ENCODE measurements at places on chromosomes 2 and 18. TPM values are rescaled to one million over a fixed set of nuclear protein-coding genes. Genes with fewer than 3 reads are reported as not detected.

Gene REG1A
- not detected for total RNA-seq

Gene MLPH
- total RNA-seq, result 32.2 TPM

Gene CACNB4
- total RNA-seq, result under 0.01 TPM

Gene GKN2
- 0.22 TPM for total RNA-seq

Gene TEX44
- not detected for total RNA-seq

Gene SKA1
- 2.0 TPM for total RNA-seq

Gene THADA
- 30.9 TPM for total RNA-seq

Gene ESPNL
- total RNA-seq, result 0.57 TPM

Gene REG1B
- total RNA-seq, result not detected

Gene CHRNA1
- total RNA-seq, result 0.66 TPM

Gene HEATR5B
- total RNA-seq, result 36.7 TPM

Gene GLB1L
- 23.4 TPM for total RNA-seq

Gene ABHD3
- 5.3 TPM for total RNA-seq

Gene LBX2
- total RNA-seq, result 1.9 TPM

Gene CFAP65
- total RNA-seq, result not detected

Gene MC2R
- total RNA-seq, result not detected

Gene KLHL29
- total RNA-seq, result 3.1 TPM

Gene INSIG2
- 7.2 TPM for total RNA-seq

Gene PAX8
- 2.9 TPM for total RNA-seq

Gene ELOA2
- not detected for total RNA-seq

Gene ANTXR1
- total RNA-seq, result 170 TPM

Gene CD207
- not detected for total RNA-seq

Gene C2orf80
- not detected for total RNA-seq

Gene APOB
- under 0.01 TPM for total RNA-seq

Gene ALLC
- total RNA-seq, result not detected

Gene CRYGD
- total RNA-seq, result not detected

Gene ANKAR
- total RNA-seq, result 4.6 TPM

Gene TMEM247
- total RNA-seq, result 0.43 TPM

Gene TFCP2L1
- total RNA-seq, result under 0.01 TPM

Gene CHMP3
- total RNA-seq, result 52.8 TPM

Gene DSEL
- total RNA-seq, result 60.4 TPM

Gene DHRS9
- total RNA-seq, result not detected

Gene CYP27C1
- total RNA-seq, result not detected

Gene GREB1L
- total RNA-seq, result 0.44 TPM

Gene GCC2
- 26.2 TPM for total RNA-seq

Gene GREB1
- total RNA-seq, result 0.29 TPM

Gene PROKR1
- total RNA-seq, result not detected

Gene ARHGEF33
- total RNA-seq, result 0.22 TPM

Gene CPLX4
- total RNA-seq, result not detected

Gene DYNAP
- not detected for total RNA-seq

Gene POTEI
- total RNA-seq, result not detected

Gene ASTL
- not detected for total RNA-seq

Gene LIMS3
- total RNA-seq, result 3.1 TPM

Gene CD8B2
- total RNA-seq, result not detected

Gene LINC00305
- not detected for total RNA-seq

Gene MYL12B
- 305 TPM for total RNA-seq

Measured in placental pericyte (primary cell).